Hematopoietic multipotent progenitor cell treated with erythropoietin and hydrocortisone succinate and interleukin-3 and kit ligand, for 8 days (in vitro differentiated cells): ENCODE measurements at places on chromosomes 1 and 21.

- peak; percentile 99 for DNase-seq
These were observed 78.5 kb upstream of the CDC42BPA start for GRCh38 chr1:227396539-227397353.

DNA sequence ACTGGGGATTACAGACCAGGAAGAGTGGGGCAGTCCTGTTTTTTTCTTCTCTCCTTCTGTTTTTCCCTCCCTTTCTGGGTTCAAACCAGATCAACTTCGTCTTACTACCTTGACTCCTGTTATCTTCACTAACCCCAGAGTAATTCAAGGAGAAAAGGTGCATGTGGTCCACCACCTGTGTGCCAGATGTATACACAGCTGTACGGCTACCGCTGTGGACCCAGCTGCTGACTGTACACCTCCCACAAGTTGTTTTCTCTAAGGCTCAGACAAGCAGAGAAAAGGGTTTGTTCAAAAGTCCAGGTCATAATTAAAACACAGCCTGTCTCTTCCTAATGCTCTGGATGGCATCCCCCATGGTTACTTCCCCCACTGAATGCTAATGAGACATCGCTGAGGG, 102.1 kb downstream of the LMX1A start:
- no peak for DNase-seq

DNA sequence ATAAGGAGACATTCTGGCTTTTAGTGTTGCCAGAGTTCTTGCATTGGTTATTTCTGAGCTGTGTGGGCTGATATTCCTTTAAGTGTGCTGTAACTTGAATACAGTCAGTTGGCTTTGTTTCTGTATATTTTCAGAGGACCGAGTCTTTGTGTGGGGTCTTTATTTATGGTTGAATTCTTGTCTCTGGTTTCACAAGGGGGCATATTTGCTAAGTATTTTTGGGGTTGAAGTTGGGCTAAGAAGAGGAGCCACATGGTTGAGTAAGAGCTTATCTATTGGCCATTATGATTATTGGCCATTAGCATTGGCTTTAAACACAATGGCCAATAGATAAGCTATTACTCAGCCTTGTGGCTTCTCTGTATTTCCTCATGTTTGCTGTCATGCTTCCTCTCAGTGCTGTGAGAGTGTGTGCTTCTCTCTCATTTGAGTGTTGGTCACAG, 26.3 kb upstream of the PTGFR start:
- no peak for DNase-seq

GRCh38 chr1:212287261-212287895, 2.2 kb downstream of the PPP2R5A start:
- DNase-seq: no peak

- DNase-seq: peak; percentile 93
These were observed 78.4 kb downstream of the SMYD3 start for GRCh38 chr1:246428542-246429308.

GRCh38 chr1:171841931-171842761, 848 bp downstream of the DNM3 start:
- DNase-seq: peak; percentile 9

DNA sequence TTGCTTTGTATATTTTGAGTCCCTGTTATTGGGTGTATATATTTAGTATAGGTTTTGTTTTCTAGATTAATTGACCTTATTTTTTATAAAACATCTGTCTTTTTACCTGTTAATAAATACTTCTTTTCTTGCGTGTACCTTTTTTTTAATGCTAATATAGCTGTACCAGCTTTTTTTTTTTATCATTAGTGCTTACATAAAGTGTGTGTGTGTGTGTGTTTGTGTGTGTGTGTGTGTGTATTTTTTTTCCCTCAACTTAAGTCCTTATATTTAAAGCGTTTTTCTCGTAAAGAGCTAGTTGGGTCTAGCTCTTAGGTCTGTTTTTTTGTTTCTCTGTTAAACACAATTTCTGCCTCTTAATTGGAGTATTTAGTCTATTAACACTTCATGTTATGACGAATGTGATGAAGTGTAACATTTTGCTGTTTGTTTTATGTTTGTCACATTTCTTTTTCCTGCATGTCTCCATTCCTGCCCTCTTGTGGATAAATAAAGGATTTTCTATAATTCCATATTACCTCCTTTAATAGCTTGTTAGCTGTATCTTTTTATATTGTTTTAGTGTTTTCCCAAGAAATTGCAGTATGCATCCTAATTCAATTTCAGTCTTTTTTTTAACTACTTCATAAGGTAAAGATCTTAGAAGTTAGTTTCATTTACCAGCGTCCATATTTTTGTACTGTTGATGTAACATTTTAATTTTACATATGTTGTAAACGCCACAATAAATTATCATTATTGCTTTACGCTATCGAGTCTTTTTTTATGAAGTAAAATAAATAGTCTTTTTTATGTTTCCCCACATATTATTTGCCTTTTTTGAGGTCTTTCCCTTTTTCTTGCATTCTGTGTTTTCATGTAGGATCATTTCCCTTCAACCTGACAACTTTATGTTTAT, 4.3 kb downstream of the PRMT2 start:
- peak; percentile 61 for DNase-seq

DNA sequence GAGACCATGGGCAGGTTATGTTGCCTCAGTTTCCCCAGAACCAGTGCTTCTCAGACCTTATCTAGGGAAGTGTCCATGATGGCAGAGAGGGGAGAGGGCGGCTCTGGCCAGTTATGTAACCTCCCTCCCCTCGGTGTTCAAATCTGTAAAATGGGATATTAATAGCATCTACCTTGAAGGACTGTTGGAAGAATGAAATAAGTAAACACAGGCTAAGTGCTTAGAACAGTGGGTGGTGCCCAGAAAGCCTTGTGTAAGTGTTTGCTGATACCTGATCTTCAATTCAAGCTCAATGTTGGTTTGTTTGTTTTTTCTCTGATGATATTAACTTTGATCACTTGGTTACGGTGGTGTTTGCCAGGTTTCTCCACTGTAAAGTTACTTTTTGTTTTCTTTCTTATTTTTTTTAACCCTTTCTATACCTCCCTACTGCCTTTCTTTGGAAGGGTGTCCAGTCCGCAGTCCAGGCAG, 34.9 kb downstream of the EPHA2 start:
- DNase-seq: no peak

- DNase-seq: no peak
These were observed 10.4 kb downstream of the SH3BGRL3 start for GRCh38 chr1:26290122-26290881.

- no peak for DNase-seq
These were observed 1.6 kb upstream of the PTGS2 start for GRCh38 chr1:186681801-186682200.

- no peak for DNase-seq
These were observed 770 bp upstream of the RC3H1 start for GRCh38 chr1:174022976-174023277.
